ENCODE measurements at places on chromosomes 1 and 21. TPM values are rescaled to one million over a fixed set of nuclear protein-coding genes. Genes with fewer than 3 reads are reported as not detected.

Gene SH2D1B
- total RNA-seq = 0.12 TPM

Gene CELA3A
- not detected for total RNA-seq

Gene FCAMR
- total RNA-seq = not detected

Gene CPT2
- 9.4 TPM for total RNA-seq

Gene PRELP
- total RNA-seq = not detected

Gene HMGCS2
- total RNA-seq = not detected

Gene AVPR1B
- not detected for total RNA-seq

Gene KISS1
- total RNA-seq = 0.43 TPM

Gene RNU1-4
- 6.1 TPM for total RNA-seq

Gene NUAK2
- 28.4 TPM for total RNA-seq

Gene SLC25A24
- total RNA-seq = 20.7 TPM

Gene C1QA
- not detected for total RNA-seq

Gene SMIM1
- 0.70 TPM for total RNA-seq

Gene CDK18
- total RNA-seq = 1.0 TPM

Gene MTOR
- 14.0 TPM for total RNA-seq

Gene KPRP
- not detected for total RNA-seq

Gene RBM34
- 66.3 TPM for total RNA-seq

Gene LCE2A
- not detected for total RNA-seq

Gene LCE6A
- not detected for total RNA-seq

Gene CGN
- 2.0 TPM for total RNA-seq

Gene CLCA4
- total RNA-seq = not detected

Gene IL20
- total RNA-seq = not detected

Gene C1QTNF12
- 1.2 TPM for total RNA-seq

Gene ANGPTL7
- not detected for total RNA-seq

Gene HECTD3
- 19.0 TPM for total RNA-seq

Gene TNNI3K
- total RNA-seq = not detected

Gene LIN28A
- total RNA-seq = not detected

Gene TSSK3
- 0.15 TPM for total RNA-seq

Gene HSD3B2
- total RNA-seq = not detected

Gene ZNF678
- total RNA-seq = 1.2 TPM

Gene THRAP3
- total RNA-seq = 62.3 TPM

Gene NTNG1
- total RNA-seq = not detected

Gene C1orf185
- total RNA-seq = not detected

Gene LMOD1
- total RNA-seq = not detected

Gene GJA4
- not detected for total RNA-seq

Gene BGLAP
- not detected for total RNA-seq

Gene OR2T2
- total RNA-seq = not detected

Gene DIRAS3
- 0.85 TPM for total RNA-seq

Gene BEST4
- total RNA-seq = 0.35 TPM

Gene BTBD19
- 2.6 TPM for total RNA-seq

Gene FLG
- total RNA-seq = not detected

Gene RAB42
- 3.9 TPM for total RNA-seq

Gene OVAAL
- 0.10 TPM for total RNA-seq

Gene ERMAP
- total RNA-seq = 5.1 TPM

Gene ACTA1
- total RNA-seq = 0.21 TPM

Gene HJV
- total RNA-seq = not detected

Gene DEPDC1
- 12.4 TPM for total RNA-seq

Gene SELE
- total RNA-seq = not detected

Data from A549 treated with Hydrocortisone at 1 μM for 4 hours (cell line).